ENCODE measurements at places on chromosomes 6 and 20.

GRCh38 chr6:139230391-139230840 is 61.4 kb downstream of the TXLNB start:
- DNase-seq, result no peak

DNA sequence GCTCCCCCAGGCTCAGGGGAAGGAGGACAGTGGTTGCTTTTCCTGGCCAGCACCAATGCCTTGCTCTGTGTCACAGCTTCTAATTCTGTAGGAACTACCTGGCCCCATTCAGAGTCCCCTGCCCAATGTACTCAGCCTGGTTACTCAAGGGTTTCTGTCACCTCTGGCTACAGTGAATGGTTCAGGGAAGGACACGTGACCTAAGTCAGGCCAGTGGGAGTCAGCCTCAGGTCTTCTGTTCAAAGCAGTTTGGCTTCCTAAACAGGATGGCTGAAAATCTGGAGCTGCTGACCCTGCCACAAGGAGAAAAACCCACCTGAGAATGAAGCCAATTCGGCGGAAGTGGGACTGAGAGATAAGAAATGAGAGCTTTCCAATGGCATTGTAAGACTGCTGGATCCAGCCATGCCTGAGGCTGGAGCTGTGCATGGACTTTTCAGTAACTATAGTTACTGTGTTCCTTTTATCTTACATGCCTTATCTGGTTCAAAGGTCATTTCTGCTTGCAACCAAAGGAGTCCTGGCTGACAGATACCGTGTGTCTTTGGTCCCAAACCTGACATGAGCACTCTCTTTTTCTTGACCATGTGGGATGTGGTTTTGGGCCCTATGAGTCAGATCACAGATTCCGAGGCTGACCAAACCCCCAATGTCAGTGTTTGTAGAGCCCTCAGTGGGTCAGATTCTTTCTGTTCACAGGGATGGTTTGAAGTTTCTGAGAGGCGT is 104.3 kb downstream of the SULF2 start:
- no peak for DNase-seq

- DNase-seq, result no peak
These were observed 49.6 kb downstream of the KIZ start for GRCh38 chr20:21175433-21175832.

DNA sequence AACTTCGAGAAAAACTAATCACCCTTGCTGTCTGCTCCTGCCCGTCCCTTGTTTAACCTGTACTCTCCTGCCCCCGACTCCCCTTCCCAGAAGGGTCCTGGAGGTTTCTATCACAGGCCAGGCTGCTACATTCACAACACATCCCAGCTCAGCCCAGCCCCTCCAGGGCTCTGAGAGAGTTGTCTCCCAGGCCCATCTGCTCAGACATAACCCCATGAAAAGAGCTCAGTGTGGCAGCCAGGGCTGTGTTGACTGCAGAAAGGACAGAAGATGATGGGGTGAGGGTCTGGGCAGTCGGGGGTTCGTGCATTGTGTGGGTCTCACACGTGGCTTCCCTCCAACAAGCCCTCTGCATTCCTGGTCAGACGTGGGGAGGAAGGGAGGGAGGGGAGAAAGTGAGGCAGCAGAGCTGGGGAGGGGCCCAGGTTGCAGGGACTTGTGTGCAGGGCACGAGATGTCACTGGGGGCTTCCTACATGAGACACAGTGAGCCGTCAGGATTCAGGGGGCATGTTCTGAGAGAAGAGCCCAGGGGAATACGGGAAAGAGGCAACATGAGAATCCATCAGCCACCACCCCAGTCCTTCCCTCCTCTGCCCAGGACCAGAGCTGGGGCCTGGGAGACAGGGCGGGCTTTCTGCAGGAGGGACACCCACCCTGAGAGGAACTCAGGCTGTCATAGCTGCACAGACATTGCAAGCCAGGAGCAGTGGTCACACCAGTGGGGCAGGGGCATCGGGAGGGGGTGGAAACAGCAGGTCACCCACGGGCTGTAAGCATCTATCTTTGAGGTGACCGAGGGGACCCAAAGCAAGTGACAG is 372.9 kb downstream of the PREX1 start:
- no peak for DNase-seq

DNA sequence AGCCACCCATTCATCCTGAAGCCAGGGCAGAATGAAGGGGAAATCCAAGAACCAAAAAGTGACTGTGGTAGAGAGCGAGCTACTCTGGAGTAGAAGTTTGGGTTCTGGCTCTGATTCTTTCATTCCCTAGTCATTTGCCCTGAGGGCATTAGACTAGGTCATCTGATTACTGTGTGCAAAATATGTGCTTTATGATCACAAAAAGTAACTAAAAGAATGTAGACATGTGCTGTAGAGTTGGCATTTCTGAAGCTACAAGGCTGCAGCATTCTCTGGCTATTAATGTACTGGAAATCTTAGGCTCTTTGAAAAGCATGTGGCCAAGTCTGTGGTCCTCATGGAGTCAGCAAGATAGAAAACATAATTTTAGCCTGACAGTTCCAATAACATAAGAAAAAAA is 94.2 kb downstream of the TBC1D7 start:
- DNase-seq, result no peak

DNA sequence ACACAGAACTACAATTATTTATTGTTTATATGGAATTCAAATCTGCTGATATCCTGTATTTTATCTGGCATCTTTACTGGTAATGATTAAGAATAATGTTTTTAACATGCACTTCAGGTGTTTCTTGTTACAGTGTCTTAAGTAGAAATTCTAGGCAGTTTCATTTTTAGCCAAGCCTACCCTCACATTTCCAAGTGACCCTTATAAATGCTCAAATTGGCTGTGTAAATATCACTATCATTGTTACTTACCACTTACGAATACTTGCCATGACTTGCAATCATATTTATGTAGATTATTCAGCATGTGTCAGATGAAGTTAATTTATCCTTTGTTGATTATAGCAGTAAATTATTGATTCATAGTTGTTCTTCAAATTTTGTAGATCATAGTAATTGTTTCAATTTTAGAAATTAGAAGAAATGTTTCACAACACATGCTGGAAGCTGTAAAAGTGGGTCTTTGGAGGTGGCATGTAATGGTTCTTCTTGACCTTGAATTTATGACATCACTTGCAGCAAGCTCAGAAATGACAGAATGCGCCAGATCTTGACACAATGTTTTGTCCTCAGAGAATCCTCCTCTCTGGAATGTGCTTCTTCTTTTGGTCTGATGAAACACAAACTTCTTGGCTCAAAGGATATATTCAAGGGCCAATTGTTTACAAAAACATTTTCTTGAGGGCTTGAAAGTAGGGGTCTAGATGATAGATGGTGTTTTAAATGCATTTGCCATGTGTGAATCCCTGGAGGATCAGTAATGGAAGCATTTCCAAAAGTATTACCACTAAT is 471.8 kb downstream of the COL12A1 start:
- no peak for DNase-seq

GRCh38 chr20:39283464-39283863 is 321.3 kb downstream of the DHX35 start:
- DNase-seq, result no peak

GRCh38 chr6:45827952-45828530 is 187.6 kb downstream of the CLIC5 start:
- no peak for DNase-seq

GRCh38 chr6:74717591-74717990 is 488.3 kb downstream of the COL12A1 start:
- DNase-seq, result no peak

DNA sequence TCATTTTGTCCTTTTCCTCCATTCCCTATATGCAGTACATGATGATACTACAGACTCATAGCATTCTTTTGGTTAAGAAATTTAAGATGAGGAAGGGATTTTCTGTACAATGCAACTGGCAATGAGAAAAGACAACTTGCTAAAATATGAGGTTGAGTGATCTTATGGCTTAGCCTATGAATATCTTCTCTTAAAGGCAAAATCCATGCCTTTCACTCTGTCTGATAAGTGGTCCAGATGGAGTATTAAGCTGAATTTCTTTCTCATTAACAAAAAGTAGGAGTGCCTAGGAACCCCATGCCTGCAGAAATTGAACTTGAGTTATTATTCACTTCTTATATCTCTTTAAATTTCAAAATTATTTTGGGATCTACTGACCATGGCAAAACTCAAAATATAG is 135.3 kb downstream of the GRIK2 start:
- DNase-seq, result no peak

DNA sequence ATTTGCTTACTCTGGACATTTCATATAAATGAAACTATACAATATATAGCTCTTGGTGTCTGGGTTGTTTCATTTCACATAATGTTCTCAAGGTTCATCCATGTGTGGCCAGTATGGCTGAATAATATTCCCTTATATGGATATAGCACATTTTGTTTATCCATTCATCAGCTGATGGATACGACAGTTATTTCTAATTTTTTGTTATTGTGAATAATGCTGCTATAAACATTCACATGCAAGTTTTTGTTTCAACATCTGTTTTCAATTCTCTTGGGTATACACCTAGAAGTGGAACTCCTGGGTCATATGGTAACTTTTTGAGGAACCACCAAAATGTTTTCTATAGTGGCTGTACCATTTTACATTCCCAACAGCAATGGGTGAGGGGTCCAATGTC is 101.1 kb downstream of the CDK19 start:
- no peak for DNase-seq

DNA sequence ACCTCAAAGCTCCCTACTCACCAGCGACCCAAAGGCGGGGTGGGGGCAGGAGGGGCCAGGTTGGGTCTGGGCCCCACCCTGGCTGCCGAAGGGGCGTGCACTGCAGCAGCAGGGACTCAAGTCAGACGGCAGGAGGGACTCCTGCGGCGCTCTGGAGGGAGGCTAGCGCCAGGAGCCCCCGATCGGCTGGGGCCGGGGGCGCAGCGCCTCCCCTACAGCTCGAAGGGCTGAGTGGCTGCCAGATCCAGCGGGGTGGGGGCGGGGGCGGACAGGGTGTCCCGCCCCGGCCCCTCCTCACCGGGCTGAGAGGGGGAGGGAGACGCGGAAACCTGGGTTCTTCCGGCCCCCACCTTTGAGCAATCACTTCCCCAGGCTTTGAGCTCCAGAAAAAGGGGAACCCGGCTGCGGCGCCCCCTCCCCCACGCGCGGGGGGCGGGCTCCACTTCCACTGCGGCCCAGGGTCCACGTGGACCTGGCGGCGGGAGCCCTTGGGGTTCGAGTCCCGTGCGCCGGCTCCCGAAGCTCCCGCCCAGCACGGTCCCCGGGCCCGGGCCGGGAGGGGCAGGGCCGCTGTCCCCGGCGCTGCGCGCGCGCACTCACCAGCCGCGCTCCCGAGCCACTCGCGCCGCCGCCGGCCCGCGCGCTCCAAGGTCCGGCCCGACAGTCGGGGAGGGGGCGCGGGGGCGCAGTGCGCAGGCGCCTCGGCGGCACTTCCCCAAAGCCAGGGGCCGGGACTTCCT is at the start of gene RGS19:
Gene RGS19, minus strand, starts transcription at position 246 of the 740 bp plus-strand sequence. CDS start 2,632 bp downstream, outside the sequence.
- no peak for DNase-seq

DNA sequence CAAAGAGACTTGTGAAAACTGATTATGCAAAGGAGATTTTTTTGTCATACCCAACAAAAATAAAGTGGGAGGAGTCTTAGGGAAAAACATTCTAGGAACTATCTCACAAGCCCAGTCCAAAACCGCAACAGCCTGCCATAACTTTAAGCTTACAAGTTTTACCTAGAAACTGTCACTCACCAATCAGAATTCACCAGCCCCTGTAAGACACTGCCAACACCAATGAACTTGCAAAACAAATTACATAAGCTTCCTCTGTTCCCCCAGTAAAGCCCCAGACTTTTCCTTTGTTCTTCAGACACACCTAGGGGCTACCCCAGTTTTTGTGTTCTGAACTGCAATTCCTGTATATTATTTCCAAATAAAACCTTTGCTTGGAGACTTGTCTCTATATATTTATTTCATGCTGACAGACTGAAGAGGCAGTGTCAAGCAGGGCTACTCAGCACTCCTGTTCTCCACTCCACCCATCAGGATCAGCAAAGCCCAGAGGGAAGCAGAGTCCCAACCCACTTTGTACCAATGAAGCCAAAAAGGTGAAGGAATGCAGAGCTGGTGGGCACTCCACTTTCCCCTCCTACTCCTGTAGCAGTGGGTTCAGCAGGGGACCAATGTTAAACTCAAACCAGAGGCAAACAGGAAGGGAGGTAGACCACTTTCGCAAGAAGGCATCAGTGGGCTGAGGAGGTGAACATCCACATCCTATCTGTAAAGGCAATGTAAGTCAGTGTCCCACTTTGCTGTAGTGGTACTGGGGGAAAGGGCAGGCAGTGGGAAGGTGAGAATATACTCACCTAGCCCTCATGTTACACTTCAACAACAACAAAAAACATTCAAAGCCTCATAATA is 142.5 kb upstream of the RUNX2 start:
- no peak for DNase-seq

DNA sequence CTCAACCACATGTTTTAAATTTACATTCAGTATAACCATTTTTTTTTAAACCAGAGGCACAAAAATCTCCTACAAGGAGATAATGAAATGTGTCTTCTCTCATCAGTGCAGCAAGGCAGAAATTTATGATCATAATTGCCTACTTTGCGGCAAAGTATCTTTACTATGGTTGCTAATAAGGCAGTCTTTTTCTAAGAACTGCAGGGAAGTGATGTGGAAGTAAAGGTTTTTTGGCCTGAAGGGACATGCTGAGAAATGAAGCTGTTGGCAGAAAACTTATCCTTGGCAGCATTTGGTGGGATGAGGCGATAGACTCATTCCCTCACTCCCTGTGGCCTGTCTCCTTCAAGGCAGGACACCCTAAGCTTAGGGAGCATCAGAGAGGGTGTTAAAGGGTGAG is 48.7 kb downstream of the SCGN start:
- DNase-seq, result no peak

DNA sequence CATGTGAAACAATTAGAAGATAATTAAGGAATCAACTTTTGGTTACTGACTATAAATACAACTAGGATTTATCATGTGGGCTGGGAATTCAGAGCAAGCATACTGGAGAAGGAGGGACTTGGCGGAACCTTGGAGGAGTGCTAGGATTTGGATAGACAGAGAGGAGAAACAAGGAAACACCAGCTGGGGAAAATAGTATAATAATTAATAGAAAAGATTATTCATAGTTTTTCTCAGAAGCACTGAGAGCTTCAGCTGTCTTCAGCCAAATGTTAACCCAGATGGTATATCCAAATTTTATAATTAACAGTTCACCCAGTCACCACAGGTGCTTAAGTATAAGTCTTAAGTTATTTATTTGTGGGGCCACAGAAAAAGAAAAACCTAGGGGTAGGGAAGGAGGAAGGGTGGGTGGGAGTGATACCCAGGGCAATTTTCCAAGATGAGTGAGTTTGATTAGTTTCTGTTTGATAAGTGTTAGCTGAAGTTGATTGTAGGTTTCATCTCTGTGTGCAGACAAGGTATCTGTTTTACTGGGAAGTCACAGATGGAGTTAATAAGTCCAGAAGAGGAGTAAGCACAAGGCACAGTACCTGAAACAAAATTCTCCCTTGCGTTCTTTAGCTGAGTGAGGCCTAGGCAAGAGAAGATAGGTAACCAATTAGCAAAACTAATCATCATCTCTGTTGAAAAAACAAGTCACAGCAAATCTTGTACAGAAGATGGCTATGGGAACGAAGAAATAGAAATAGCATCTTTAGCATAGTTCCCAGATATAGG is 175.5 kb downstream of the TFAP2B start:
- no peak for DNase-seq

- no peak for DNase-seq
These were observed 34.6 kb downstream of the REPS1 start for GRCh38 chr6:138953451-138953850.

GRCh38 chr6:24864343-24864742 is 65.6 kb upstream of the ARMH2 start:
- no peak for DNase-seq
